HL-60 (cell line): ENCODE measurements at places on chromosomes 13 and 19.
A peak's percentile ranks its signal among the peaks of the same experiment; 100 is the strongest.

- no peak for DNase-seq
Observed at GRCh38 chr13:95541911-95542474, 10.5 kb upstream of the CLDN10 start.

DNA sequence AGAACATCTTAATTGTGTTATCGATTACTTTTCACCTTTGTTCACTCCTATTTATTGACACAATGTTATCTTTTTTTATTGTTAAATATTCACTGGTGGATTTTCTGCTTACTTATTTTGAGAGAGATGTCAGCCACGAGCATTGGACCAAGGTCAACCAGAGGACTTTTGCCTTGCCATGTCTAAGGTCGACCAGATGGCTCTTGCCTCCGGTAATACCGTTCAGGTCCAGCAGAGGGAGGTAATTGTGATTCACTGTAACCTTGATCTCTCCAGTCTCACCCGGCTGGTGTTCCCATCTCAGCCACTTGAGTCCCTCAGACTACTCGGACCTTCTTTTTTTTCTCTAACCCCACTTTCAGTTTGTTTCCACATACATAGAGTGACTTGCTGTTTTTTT is 1438.1 kb downstream of the UQCRFS1 start:
- DNase-seq, result peak; percentile 66

GRCh38 chr13:99985241-99985874 is 3.8 kb downstream of the ZIC2 start:
- DNase-seq, result no peak

- no peak for DNase-seq
Observed at GRCh38 chr13:108786456-108787200, 157.2 kb downstream of the MYO16 start.

DNA sequence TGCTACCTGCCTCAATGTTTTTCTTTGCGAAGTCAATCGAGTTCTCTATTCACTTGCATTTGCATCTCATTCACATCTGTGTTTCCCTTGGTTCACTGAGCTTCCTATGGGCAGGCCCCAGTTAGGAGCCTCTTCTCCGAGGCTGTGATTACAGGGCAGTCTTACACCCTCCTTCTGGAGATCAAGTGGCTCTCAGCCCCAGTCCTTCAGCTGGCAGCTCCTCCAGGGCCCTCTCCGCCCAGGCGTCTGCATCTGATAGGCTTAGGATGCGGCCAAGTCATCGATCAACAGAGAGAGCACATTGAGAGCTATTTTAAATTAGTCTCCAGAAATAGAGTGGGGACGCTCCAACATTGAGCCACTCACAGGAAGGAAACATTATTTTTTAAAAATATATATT is 44.2 kb downstream of the MBNL2 start:
- DNase-seq, result no peak

- DNase-seq, result no peak
Observed at GRCh38 chr19:44694184-44694579, 4.8 kb upstream of the CEACAM16 start.

- no peak for DNase-seq
Observed at GRCh38 chr19:13727798-13728197, 36.5 kb upstream of the MRI1 start.

DNA sequence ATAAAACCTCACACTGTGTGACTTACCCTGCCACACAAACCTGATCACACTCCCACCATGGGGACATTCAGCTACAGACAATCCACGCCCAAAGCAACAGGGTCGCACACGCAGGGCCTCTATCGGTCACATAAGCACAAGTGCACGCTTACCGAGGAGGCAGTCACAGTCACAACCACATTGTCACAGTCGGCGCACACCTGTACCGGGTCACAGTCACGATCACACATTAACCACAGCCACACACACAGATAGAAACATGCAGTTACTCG is 579 bp downstream of the ZNF566 start:
- DNase-seq, result peak; percentile 49

GRCh38 chr13:93700115-93700514 is 473.5 kb downstream of the GPC6 start:
- DNase-seq, result no peak

DNA sequence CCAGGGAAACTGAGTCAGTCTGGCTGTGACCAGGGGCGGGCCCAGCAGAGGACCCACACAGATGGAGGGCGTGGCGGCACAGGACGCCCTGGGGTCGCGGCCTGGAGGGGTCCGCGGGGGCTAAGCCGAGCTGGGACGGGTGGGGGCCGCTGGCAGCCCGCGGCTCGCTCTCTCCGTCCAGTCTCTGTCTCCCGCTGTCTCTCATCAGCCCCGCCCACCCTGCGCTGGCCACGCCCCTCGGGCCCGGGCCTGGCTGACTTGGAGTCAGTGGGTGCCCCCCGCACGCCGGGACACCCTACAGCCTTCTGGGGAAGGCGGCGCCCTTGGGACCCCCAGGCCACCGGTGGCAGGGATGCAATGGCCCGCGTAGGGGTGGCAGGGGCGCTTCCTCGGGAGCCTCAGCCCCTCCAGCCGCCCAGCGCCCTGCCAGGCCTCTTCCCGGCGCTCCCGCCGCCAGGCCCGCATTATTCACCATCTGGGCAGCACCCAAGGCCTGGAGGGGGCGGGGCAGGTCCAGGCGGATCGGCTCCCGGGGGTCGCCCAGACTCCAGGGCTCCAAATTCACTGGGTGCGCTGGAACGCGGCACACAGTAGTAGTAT is at the start of gene TBXA2R:
Gene TBXA2R, minus strand, starts transcription at position 186 of the 600 bp plus-strand sequence. CDS start 6,241 bp downstream, outside the sequence.
- DNase-seq, result no peak

- no peak for DNase-seq
Observed at GRCh38 chr13:21964686-21965085, 293.8 kb downstream of the FGF9 start.

- no peak for DNase-seq
Observed at GRCh38 chr13:74135326-74136083, 1.3 kb upstream of the KLF12 start.

GRCh38 chr13:28401303-28402056 is 93.4 kb downstream of the FLT1 start:
- no peak for DNase-seq

DNA sequence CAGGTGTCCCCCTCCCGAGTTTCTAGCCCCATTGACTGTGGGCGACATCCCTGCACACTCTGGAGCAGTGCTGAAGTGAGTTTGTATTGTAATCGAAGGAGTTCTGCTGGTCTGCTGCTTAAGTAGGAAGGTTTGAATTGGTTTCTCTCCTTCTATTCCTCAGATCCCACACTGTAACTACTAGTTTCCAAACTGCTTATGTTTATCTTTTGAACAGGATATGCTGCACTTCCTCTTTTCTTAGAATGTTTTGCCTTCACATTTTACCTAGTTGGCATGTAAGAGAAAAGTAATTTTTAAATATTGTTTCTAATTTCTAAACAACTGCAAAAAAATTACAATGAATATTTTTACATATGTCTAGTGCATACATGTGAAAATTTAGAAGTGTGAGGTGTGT is 511.8 kb downstream of the KLF12 start:
- DNase-seq, result no peak

- no peak for DNase-seq
Observed at GRCh38 chr19:35938282-35939224, 2.4 kb downstream of the LRFN3 start.

- DNase-seq, result no peak
Observed at GRCh38 chr13:112071102-112071722, 4.3 kb downstream of the SOX1 start.

DNA sequence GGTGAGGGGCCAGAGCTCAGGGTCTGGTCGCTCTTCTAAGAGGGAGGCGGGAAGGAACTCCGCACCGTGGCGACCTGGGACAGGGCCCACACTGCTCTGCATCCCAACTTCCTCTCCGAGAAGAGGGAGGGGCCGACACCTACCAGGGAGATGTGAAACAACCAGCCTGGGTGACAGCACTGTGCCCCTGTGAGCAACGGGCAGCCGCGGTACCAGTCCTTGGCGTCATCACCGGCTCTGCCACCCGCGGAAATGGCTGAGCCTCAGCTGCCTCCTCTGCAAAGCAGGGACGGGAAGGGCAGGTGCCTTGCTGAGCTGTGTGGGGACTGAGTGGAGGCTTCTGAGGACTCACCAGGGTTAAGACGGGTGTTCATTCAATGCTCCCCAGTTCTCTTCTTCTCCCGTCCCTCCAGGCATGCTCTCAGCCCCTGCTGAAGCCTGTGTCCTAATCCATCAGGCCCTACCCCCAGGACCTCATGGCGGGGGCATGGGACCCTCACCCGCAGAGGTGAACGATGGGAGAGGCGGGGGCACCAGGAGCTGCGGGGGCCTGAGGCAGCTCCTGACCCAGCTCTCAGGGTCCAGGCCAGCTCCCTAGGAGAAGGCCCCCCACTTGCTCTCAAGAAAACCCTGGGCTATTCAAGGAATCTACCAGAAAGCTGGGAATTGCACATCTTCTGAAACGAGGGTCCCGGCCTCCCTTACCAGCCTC is 9.3 kb downstream of the ZNF787 start:
- DNase-seq, result peak; percentile 95

DNA sequence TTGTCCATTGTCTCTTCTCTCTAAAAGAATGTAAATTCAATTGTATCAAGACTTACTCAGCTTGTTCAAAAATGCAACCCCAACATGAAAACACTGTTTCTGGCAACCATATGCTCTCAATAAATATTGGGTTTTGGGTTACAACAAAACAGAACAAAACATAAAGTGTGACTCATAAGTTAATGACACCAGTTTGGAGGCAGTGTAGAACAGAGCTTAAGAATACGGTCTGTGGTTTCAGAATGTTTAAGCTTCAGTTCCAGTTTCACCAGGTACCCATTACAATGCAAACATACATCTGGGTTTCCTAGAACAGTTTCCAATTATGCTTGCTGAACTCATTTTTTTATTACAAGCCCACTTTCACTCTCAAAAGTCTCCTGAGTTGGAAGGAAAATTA is 285.8 kb upstream of the PCDH9 start:
- no peak for DNase-seq

GRCh38 chr13:98585398-98585754 is 8.5 kb upstream of the STK24 start:
- no peak for DNase-seq

DNA sequence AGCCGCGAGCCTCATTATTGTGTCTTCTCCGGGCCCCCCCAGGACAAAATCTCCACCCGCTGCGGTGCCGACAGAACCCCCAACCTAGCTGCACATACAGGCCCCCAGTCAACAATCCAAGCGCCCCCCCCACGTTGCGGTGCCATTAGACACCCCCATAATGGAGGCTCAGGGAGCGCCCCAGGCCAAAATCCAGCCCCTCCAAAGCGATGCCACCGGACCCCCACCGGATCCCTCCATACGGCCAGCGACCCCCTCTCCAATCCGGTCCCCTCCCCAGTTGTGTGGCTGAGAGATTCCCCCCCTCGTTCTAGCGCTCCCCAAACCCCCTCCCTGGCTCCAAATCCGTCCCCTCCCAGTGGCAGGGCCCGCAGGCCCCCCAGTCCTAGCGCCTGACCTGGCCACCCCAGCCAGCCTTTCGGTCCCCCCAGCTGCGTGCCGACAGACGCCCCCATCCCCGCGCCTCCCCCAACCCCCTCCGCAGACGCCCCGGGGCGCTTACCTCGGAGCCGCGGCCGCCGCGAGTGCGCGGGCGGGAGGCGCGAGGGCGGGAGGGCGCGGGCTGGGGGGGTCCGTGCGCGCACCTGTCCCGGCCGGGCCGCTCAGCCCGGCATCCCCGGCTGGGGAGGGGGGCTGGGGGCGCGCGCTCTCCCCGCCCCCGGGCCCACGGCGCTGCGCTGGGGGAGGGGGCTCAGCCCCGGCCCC is 21.6 kb upstream of the SEMA6B start:
- no peak for DNase-seq

DNA sequence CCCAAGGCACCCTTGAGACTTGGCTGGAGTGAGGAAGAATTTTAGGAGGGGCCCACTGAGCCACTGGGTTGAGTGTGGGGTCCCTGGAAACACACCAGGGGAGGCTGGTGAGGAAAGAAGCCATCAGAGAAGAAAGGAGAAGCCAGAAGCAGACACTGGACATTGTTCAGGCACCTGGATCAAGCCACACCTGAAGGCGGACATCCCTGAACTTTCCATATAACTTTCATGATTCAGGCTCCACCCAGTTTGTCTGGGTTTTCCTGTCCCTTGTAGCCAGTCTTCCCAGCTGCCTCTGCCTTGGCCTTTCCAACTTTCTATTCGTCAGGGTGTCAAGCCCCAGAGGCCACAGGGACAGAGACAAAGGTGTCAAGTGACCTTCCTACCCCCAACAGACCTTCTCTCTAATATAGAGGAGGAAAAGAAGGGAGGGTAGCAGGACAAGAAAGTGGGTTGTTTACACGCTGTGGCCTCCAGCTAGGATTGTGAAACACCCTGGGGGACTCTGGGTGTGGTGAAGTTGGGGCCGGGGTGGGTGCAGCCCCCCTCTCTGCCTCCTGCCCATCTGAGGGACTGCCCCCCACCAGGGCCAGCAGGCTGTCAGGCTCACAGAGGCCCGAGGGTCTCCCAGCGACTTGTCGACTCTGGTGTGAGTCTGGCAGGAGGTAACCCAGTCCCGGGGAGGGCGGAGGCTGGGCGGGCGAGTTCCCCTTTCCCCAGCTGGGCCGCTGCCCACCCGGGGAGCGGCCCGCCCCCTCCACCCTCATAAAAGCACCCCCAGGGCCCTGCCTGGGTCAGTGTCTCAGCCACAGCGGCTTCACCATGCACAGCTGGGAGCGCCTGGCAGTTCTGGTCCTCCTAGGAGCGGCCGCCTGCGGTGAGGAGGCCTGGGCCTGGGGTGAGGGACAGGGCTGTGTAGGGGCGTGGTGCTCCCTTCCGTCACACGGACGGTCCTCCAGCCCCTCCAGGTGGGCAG is at the start of gene CFD:
Gene CFD, plus strand, starts transcription at position 797 of the 976 bp plus-strand sequence. Its CDS starts 26 bp downstream, at position 823.
- DNase-seq, result peak; percentile 88

DNA sequence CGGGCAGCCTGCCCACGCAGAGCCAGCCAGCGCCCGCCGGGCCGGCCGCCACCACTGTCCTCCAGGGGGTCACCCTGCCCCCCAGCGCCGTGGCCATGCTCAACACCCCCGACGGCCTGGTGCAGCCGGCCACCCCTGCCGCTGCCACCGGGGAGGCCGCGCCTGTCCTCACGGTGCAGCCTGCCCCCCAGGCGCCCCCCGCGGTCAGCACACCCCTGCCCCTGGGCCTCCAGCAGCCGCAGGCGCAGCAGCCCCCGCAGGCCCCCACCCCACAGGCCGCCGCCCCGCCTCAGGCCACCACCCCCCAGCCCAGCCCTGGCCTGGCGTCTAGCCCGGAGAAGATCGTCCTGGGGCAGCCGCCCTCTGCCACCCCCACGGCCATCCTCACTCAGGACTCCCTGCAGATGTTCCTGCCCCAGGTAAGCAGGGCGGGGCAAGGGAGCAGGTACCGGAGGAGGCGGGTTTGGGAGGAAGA is 32.3 kb upstream of the EHD2 start:
- DNase-seq, result no peak

- no peak for DNase-seq
Observed at GRCh38 chr19:30089086-30089665, 147.1 kb downstream of the URI1 start.
